Activated naive CD8-positive, alpha-beta T cell treated with anti-CD3 and anti-CD28 coated beads for 36 hours (primary cell): ENCODE measurements at places on chromosomes 5 and 9. TPM values are rescaled to one million over a fixed set of nuclear protein-coding genes. Genes with fewer than 3 reads are reported as not detected.

PCDHB4 gene
- total RNA-seq: not detected

PCDHGB3 gene
- total RNA-seq: not detected

FRMPD1 gene
- total RNA-seq: not detected

MELK gene
- 49.8 TPM for total RNA-seq

GABRA1 gene
- not detected for total RNA-seq

BTNL8 gene
- total RNA-seq: 0.12 TPM

SLC34A1 gene
- not detected for total RNA-seq

KIF4B gene
- total RNA-seq: not detected
